Peyer's patch (tissue), 4 donors: ENCODE measurements at places on chromosomes 16 and 17. TPM values are rescaled to one million over a fixed set of nuclear protein-coding genes. Genes with fewer than 3 reads are reported as not detected.
A peak's percentile ranks its signal among the peaks of the same experiment; 100 is the strongest.

DNA sequence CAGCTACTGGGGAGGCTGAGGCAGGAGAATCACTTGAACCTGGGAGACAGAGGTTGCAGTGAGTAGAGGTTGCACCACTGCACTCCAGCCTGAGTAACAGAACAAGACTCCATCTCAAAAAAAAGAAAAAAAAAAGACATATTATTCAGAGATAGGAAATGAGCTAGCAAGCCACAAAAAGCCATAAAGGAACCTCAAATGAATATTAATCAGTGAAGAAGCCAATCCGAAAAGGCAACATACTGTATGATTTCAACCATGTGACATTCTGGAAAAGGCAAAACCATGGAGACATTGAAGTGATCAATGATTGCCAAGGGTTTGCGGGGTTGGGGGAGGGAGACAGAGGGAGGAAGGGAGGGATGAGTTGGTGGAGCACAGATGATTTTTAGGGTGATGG, 8.4 kb upstream of the EXOC7 start:
- no peak for DNase-seq

GRCh38 chr16:10888320-10888937, 11.4 kb downstream of the CIITA start:
- peak; percentile 77 for DNase-seq

GRCh38 chr17:44241106-44241624, 21.7 kb upstream of the UBTF start:
- DNase-seq = no peak

GRCh38 chr16:72928090-72928981, 119.6 kb downstream of the ZFHX3 start:
- DNase-seq = no peak

- no peak for DNase-seq
Measured at GRCh38 chr16:50182441-50182840, 29.3 kb downstream of the TENT4B start.

DNA sequence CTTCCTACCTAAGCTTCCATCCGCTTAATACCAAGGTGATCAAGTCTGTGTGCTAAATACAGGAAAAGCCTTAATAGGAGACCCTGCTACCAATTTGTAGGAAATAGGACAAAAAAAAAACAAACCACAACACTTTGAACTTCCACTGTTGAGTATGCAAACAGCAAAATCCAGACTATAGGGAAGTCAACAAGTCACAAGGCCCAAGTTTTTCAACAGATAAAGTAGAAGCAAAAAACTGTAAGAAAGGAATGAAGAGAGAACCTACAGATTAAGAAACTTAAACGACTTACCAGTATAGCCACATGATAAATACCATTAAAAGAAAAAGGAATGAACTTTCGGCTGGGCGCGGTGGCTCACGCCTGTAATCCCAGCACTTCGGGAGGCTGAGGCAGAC, 7.4 kb downstream of the USP22 start:
- DNase-seq = peak; percentile 21

DNA sequence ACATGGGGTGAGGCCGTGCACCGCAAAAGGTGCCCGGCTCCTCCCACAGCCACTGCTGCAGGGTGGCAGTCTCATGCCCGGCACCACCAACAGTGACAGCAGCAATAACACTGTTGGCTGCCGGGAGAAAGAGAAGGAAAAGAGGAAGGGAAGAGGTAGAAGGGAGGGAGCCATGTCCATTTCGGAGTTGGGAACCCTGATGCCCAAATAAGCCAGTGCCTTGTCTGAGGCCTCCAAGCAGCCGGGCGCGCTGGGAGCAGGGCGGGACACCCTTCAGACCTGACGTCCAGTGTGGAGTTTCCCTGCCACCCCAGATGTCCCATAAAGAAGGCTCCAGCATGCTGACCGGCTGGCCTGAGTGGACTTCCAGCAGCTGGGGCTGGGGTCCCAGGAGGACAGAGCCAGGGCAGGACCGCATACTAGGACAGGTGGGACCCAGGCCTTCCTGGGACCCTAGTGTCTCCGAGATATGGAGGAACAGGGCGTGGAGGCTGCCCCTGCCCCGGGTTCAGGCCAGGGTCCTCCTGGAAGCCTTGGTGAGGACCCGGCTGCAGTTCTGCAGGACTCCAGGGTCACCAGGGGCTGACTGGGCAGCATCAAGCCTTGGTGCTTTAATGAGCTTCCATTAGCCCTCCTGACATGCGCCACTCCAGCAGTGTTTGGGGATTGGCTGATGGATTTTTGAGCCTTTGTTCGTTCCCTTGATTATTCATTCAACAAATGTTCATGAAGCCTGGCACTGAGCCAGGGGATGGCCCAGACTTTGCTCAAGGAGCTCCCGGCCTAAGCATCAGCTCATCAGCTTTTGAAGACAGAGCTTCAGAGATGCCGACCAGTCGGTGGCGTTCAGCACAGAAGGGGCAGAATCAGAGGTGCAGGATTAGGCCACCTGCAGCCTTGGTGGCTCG, 223.6 kb upstream of the CIBAR2 start:
- DNase-seq = peak; percentile 85

DNA sequence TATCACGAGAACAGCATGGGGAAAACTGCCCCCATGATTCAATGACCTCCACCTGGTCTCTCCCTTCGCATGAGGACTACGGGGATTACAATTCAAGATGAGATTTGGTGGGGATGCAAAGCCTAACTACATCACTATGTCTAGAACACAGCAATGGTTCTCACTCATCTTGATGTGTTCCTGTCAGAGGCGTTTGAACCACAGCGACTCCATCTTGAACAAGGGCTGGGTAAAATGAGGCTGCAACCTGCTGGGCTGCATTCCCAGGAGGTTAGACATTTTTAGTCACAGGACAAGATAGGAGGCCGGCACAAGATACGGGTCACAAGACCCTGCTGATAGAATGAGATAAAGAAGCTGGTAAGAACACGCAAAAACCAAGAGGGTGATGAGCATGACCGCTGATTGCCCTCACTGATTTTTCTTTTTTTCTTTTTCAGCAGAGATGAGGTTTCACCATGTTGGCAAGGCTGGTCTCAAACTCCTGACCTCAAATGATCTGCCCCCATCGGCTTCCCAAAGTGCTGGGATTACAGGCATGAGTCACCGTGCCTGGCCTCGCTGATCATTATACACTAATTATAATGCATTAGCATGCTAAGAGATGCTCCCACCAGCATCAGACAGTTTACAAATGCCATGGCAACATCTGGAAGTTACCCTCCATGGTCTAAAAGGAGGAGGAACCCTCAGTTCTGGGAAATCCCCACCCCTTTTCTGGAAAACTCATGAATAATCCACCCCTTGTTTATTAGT, 3.0 kb upstream of the PPY start:
- no peak for DNase-seq

GRCh38 chr17:82370471-82371332, 863 bp upstream of the UTS2R start:
- DNase-seq = peak; percentile 60

DNA sequence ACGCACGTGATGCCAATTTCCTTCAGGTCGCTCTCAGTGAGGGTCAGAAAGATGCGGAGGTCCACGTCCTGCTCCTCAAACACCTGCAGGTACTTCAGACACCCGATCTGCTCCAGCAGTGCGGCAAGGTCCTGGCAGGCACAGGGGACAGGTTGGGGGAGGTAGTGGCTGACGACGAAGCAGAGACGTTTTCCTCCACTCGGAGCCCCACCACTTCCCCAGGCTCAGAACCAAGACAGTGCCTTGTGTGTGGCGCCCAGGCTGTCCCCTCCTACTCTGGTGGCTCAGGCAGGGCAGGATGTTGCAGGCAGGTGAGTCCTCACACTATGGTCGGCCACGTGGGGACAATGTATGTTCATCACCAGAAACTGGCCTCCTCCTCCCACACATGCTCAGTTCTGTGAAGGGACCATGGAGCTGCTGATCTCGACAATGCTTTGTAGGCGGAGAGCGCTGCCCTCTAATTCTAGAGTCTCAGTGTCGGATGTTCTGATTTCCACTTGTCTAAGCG, 5.7 kb downstream of the NUDT16L1 start:
- DNase-seq = no peak

DNA sequence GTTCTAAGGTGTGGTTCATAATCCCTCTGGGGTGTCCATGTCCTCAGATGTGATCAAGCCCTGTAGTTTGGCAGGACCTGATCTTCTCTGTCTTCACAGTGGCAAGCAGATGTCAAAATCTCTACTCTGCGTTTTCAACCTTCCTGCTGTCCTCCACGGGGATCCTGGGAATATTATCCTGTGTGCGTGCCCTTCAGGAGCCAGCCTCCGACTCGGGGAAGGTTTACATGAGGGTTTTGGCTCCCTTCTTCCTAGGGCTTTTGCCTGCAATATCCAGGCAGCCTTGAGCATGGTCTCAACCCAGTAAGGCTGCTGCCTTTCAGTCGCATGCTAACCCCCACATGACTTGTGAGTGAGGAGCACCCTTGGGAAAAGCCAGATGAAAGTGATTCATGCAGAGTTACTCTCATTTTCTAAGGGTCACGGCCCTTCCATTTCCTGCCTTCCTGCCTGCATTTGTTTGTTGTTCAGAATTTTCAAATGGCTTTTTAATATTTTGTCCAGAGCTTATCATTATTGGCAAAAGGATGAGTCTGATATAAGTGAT, 202.2 kb upstream of the CHMP6 start:
- no peak for DNase-seq

- DNase-seq = no peak
Measured at GRCh38 chr16:77910021-77910420, 112.3 kb upstream of the CLEC3A start.

DNA sequence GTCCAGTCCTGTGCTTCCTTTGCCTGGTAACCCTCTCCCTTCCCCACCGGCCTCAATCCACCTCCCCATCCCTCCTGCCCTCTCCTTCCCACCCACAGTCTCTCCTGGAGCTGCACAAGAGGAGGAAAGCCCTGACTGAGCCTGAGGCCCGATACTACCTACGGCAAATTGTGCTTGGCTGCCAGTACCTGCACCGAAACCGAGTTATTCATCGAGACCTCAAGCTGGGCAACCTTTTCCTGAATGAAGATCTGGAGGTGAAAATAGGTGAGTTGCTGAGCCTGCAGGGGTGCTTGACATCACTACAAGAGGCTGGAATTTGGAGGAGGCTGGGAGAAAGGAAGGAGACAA, 1.3 kb downstream of the PLK1 start:
- no peak for DNase-seq

DNA sequence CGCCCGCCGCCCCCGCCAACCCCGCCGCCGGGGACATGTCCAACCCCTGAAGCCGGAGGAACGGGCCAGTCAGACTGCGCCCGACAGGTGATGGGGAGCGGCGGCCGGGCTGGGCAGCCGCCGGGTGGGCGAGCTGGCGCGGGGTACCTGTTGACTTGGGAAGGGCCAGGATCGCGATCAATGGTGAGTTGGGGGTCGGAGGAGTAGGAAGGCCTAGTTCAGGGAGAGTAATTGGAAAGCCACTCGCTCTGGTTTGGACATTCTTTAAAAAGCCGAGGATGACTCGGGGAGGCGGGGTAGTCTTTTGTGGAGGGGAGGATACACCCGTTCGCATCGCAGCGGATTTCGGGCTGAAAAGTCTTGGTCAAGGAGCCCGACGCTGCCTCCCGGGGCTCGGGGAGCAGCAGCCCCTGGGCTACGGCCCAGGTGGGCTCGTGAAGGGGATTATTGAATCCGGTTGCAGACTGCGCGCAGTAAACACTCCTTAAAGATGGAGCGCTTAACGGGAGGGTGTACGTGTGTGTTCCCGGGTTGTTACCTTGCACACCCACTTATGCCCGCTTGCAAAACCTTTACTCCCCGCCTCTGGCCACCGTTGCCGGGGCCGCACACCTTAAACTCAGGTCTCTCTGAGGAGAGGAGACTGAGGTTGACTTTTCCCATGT, 123.8 kb downstream of the GOSR1 start:
- peak; percentile 53 for DNase-seq

DNA sequence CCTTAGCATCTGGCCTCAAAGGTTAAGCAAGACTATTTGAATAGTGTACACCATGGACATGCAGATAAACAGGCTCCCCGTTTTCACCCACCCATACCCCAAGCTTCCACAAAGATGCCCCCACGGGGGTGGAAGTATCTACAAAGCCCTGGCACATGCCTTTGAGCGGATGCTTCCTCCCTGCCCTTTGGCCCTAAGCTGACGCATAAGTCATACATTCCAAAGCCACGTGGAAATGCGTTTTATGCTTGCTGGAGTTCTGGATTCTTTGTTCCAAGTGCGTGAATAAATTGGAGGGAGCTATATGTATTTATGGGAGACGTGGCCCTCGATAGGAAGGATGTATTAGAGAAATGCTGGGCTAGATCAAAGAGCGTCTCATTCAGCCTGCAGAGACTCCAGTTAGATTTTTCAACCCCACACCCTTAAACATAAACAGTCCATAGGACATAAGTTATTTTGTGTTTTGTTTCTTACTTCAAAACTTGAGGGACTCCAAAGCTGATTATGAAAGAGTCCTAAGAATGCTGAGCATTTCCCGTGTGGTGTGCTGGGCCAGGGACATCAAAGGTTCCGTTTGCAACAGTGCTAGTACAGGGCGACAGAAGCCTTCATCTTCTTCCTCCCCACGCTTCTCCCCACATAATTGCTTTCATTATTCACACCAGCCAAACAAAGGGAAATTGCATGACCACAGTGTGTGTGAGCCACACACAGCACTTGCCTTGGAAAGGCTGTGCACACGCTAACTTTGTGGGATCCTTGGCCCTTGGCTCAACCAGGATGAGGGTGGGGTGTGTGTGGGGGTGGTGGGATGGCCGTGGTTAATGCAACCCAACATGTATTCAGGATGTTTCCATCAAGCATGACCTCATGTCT, 73.6 kb downstream of the WIPI1 start:
- DNase-seq = no peak

GRCh38 chr16:4340443-4340842, 10.7 kb downstream of the PAM16 start:
- no peak for DNase-seq

GRCh38 chr17:41863074-41863848, 2.0 kb downstream of the KLHL11 start:
- DNase-seq = no peak

GRCh38 chr17:65723431-65724151, 162.1 kb upstream of the AXIN2 start:
- no peak for DNase-seq

DNA sequence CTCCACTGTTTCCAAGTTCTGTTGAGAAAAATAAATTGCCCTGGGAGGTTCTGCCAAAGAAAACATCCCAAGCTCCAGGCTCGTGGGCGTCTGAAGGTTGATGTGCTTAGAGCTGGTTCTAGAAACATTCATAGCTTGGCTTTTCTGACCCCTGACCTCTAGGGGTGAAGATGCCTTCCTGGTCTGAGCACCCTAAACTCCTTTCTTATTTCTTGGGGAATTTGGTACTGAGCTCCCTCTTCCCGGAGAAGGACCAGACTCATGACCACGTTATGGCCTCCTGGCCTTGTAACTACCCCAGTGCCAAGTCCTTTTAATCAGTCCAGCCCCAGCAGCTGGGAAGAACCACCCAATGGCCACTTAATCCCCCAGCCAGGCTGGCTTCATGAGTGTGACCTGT, 66.4 kb downstream of the MYH11 start:
- no peak for DNase-seq

Gene COL1A1
- total RNA-seq = 287 TPM

Gene VASN
- total RNA-seq = 11.6 TPM

Gene TTLL6
- total RNA-seq = 1.1 TPM

Gene EIF5A
- total RNA-seq = 119 TPM

Gene OR1F1
- total RNA-seq = not detected

Gene MYO15B
- 2,671 TPM for total RNA-seq

Gene HIRIP3
- 5.8 TPM for total RNA-seq

Gene KRTAP1-1
- not detected for total RNA-seq

Gene DNAH3
- 6.7 TPM for total RNA-seq

Gene NLRC3
- 4.4 TPM for total RNA-seq

Gene EVPLL
- total RNA-seq = not detected

Gene DNAH17
- total RNA-seq = under 0.01 TPM

Gene KRT31
- total RNA-seq = not detected

Gene CRYM
- total RNA-seq = 6.4 TPM

Gene SP6
- total RNA-seq = 26.4 TPM

Gene CTRB1
- not detected for total RNA-seq

Gene WWOX
- 63.9 TPM for total RNA-seq

Gene CARHSP1
- total RNA-seq = 35.4 TPM

Gene LMF1
- 69.3 TPM for total RNA-seq

Gene MEFV
- 1.9 TPM for total RNA-seq
